ENCODE measurements at places on chromosomes 5 and 9.

- peak; percentile 41 for DNase-seq
Measured at GRCh38 chr5:1110307-1111240, 1.3 kb downstream of the SLC12A7 start.

DNA sequence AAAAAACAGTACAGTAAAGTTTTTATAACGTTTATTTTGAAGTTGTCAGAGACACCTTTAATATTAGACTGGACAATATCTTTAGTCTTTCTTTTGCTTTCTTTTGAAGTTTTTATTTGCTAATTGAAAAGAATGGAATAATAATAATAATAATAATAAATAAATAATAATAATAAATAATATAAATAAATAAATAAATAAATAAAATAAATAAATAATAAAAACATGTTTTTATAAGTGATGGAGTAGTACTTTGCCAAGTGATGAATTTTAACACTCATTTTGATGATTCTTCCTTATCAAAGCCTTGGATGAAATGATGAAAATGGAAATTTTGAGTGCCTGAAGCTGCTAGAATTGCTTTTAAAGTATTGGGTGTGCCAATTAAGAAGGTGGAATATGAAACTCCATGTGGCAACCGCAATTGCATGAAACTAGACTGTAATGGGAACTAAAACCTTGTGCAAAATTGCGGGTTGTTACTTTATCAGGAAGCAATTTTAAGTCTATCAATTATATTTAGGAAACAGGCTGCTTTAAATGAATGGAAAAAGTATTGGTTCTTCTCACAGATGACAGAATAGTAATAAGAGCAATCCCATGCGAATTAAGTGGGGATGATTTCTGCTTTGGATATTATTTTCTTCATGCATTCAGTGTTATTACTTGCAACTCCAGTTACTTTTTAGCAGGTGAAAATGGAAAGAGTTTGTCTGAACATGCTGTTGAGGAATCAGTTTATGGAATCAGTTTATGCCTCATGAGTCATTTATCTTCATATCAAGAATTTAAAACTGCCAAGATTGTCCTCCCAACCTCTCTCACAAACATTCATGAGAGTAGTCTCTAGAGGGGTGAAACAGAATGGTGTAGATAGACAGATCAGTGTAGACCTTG, 4.6 kb downstream of the ANXA1 start:
- DNase-seq, result peak; percentile 78

GRCh38 chr5:140007311-140007710, 35.8 kb downstream of the NRG2 start:
- no peak for DNase-seq

GRCh38 chr5:59206132-59206581, 623.3 kb downstream of the RAB3C start:
- no peak for DNase-seq

DNA sequence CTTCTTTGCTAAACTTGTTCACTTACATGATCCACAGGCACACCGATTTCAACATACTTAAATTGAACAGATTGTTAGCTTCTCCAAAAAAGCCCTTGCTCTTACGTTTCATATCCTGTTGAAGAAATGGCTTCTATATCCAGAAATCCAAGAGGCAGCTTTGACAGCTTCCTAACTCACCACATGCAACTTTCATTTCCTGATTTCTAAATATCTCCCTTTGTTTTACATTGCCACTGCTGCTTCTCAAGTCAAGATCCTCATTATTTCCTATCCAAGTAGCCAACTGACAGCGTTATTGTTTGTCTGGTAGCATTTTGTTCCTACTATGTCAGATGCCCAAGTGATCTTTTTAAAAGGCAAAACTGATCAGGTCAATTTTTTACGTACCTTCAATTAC, 913.2 kb upstream of the TYRP1 start:
- no peak for DNase-seq

DNA sequence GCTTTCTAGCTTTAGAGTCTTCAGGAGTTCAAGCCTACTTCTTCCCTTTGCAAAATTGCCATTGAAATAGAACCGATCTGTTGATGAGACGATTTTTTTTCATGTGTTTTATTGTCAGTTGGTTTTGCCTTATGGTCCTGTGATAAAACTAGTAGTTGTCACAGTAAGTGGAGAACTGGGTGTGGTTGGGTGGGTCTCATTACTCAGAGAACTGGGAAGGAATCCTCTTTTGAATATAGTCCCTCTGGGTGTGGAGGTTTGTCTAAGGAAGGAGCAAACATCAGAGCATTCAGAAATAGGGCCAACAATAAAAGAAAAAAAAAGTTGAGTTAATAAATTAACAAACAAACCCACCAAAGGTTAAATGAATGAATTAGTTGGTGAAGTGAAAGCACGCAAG, 69.0 kb downstream of the ALDH1A1 start:
- no peak for DNase-seq

DNA sequence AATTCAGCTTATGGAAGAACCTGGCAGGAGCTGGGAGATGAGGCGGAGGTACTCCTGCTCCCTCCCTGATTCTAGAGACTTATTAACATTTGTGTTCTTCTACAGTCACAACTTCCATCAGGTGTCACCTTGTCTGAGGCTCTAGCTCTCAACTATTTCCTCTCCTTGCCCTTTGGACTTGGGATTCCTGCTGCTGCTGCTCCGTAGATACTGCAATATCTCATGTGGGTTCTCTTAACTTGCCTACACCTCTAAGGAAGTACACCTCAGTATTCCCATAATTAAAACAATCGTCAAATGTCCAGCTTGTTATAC, 21.2 kb downstream of the ANXA1 start:
- no peak for DNase-seq

GRCh38 chr5:33275391-33275790, 165.4 kb upstream of the TARS1 start:
- no peak for DNase-seq

- DNase-seq, result no peak
Measured at GRCh38 chr5:146345240-146345577, 6.6 kb downstream of the POU4F3 start.

DNA sequence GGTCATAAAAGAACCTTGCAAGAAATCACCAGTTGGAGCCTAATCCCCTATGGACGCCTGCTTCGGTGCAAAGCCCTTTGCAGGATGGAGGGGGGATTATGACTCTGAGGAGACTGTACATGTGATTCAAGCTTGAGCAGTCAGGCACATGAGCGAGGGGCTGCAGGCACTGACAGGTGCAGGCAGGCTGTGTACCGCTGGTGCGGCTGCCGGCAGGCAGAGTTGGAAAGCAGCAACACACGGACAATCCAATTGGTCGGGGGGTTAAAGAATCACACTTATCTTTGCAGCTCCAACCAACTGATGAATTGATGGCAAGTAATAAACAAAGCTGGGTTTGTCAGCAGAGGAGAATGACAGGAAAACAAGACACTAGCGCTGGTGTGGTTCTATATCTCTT, 5.7 kb downstream of the WHRN start:
- no peak for DNase-seq

GRCh38 chr5:72555871-72556270, 48.7 kb upstream of the ZNF366 start:
- no peak for DNase-seq

DNA sequence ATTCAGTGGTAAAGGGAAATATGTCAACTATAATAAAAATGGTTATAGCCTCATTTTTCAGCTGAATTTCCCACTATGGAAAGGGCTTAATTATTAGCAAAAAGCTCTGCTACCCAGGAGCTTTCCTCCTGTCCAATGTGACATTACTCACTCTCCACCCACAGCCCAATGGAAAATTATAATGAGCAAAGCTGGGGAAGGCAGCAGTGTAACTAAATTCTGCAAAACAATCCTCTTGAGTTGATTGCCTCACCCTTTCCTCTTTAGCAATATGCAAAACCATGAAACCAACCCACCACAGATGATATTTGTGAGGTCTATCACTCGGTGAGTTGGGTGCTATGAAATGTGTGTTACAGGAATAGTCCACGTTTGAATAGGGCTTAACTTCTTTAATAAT, 14.0 kb upstream of the PLPPR1 start:
- no peak for DNase-seq

DNA sequence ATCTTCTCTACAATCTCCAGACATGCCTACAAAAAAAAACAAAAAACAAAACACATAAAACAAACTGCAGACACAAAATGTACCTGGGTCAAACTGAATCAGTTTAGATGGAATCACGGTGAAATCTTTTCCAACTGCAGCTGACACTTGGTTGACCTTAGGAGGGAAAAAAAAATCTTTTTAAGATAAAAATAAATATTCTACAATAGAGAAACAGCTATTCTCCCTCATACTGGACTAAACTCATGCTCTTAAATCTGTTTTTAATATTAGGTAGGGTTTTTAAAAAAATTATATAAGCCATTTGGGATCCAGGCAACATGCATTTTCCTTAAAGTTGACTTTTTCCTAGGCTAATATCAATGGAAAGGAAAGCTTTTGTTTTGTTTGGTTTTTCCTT, 33.8 kb upstream of the CER1 start:
- DNase-seq, result no peak

DNA sequence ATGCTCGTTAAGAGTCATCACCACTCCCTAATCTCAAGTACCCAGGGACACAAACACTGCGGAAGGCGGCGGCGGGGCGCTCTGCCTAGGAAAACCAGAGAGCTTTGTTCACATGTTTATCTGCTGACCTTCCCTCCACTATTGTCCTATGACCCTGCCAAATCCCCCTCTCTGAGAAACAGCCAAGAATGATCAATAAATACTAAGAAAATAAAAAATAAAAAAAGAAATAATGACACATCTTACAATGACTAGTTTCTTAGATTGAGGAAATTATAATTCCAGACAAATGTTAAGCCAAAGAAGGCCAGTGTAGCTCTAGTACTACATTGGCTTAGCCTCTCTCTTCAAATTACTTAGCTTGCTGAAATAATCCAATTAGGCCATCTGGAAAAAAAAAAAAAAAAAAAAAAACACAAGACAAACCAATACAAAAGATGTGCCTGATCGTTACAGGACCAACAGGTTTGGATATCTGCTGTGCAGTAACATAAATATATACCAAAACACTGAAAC, 58.0 kb downstream of the ANXA2R start:
- no peak for DNase-seq

GRCh38 chr9:32177396-32177795, 207.0 kb upstream of the ACO1 start:
- no peak for DNase-seq

DNA sequence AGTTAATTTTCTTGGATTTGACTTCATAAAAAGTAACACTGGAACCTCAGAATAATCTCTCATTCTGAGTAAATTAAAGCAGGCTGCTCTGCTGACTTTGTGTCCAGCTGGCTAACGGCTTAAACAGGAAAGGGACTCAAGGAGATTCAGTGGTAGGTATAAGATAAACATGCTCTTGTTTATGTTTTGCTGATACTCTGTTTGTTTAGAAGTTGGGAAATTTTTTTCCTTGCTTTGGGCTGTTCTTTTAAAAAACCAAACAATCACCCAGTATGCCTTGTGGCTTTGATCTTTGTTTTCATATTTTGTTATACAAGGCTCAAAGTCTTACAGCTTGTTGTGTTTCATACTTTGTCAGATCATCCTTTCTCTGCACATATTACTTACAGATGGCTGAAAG, 237.6 kb upstream of the RIOK2 start:
- no peak for DNase-seq

- no peak for DNase-seq
Measured at GRCh38 chr5:112647428-112647827, 90.3 kb upstream of the APC start.

GRCh38 chr9:79325501-79325900, 246.3 kb upstream of the TLE4 start:
- no peak for DNase-seq

GRCh38 chr9:2210201-2210600, 195.1 kb downstream of the SMARCA2 start:
- DNase-seq, result peak; percentile 10

DNA sequence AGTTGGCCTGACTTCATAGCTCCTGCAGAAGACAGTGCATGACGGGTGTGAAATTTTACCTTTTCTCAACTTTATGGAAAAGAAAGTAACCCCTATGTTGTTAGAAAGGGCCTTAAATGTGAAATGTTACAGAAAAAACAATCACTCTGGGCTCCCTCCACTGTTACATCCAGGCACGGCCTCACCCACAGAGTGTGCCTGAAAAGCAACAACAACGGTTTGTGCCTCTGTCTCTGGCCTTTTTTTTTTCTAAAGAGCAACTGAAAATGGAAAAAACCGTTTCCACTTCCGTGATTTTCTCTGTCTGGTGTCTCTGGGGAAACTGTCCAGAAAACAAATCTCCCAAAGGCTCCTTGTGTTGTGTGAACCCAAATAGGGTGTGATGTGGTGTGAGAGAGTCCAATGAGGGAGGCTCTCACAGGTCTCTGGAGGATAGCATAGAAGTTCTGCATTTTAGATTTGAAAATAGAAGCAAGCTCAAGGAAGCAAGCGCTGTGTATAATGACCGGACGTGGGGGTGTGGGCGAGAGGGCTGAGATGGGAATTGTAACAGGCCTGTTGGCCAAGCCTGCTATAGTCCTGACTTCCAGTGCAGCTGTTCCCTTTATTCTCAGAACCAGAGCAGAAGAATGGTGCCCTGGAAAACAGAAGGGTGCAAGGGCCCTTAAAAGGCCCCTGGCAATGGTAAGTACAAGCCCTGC, 221.8 kb upstream of the TUT7 start:
- DNase-seq, result no peak

DNA sequence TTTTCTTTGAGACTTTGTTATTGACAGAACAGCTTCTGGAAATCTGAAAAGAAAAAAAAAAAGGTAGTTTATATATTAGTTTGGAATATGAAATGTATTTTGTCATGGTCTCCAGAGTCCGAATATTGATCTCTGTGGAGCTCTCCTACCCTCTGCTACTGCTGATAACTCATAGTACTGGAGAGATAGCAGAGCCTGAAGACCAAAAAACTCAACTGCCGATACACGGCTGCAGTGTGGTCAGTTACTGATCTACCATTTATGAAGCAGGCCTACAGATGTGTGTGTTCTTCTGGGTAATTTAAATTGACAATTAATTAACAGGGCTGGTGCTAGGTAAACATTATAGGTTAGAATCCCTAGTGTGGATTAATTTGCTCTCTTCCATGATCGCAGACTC, 3.8 kb upstream of the FAM120A start:
- no peak for DNase-seq

GRCh38 chr9:89749500-89750116, 144.8 kb downstream of the GADD45G start:
- DNase-seq, result no peak

DNA sequence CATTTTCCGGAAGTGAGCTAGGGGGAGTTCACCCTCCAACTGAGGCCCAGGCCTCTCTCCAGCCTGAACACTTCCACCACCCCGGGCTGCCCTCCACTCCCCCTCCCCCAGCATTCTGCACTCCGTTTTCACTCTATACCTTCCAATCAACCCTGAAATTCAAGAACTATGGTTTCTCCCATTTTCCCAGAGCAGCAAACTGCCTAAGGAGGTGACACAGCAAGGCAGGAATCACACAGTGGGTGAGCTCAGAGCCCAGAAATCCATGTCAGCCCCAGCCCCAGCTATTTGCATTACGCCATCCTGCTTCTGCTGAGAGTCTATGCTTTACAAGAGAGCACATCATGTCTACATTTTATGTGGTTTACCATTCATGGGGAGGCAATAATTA, 11.9 kb downstream of the MSX2 start:
- no peak for DNase-seq

DNA sequence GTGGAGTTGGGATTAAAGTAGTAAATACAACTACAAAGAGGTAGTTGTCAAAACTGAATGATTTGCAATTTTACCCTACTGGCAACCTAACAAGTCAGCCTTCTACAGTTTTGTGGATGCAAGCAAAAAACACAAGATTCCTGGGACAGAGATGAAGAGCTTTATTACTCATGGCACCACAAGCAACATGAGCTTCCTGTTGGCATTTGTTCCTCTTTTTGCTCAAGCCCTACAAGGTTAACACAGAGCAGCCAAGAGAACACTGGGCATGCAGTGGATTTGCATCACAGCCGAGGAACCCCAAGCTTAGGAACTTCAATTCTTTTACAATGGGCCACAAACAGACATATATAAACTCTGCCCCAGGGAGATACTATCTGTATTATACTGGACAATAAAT, 28.8 kb upstream of the DMAC1 start:
- peak; percentile 6 for DNase-seq
